Esophagus squamous epithelium (tissue), 5 donors: ENCODE measurements at places on chromosomes 7 and 10.

DNA sequence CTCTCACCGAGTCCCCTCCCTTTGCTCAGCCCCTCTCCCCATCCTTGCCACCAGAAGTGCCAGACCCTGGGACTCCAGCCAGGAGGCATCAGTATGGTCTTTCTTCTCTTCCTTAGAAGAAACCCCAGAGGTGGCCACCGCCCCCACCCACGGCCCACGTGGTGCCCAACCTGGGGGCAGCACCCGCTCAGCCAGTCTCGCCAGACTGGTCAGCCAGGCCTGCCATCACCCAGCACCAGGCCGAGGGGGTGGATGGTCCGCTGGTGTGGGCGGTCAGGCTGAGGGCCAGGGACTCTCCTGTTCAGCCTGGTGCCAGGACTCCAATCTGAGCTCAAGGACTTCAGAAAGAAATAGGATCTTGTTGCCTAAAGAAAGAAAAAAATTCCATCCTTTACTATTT lies 5.8 kb upstream of the CLDN4 start:
- DNase-seq: no peak

- DNase-seq: no peak
Observed at GRCh38 chr7:102828286-102828685, 79.5 kb downstream of the FAM185A start.

DNA sequence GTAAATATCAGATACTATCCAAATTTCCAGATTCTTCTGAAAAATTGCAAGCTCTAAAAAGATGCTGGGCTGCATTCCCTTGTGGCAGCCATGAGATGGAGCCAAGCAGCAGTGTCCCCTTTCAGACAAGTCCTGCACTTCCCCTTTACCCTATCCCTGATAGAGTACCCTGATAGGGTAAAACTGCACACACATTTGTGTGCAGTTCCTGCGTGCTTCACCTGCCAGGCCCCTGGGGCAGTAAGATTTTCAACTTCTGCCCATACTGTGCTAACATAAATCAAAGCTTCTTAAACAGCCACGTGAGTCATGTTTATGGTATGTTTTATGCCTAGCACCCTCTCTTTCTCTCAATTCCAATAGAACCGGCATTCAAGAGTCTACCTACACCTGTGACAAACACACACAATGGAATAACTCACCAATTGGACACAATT lies 52.2 kb downstream of the IFIT5 start:
- no peak for DNase-seq

DNA sequence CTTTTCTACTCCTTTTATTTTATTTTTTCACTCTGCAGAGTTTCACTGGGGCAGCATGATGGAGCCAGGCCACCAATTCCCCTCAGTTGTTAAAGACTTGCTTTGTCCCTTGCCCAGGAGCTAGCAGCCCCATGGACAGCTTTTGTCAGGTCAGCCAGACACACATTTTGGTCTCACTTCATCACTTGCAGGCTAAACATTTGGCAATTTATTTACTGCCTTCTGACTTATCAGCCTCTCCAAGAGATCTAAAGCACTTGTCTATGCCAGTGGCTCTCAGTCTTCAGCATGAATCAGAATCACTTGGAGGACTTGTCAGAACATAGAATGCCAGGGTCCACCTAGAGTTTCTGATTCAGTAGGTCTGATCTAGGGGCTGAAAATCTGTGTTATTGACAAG lies 66.4 kb upstream of the GDF10 start:
- no peak for DNase-seq

DNA sequence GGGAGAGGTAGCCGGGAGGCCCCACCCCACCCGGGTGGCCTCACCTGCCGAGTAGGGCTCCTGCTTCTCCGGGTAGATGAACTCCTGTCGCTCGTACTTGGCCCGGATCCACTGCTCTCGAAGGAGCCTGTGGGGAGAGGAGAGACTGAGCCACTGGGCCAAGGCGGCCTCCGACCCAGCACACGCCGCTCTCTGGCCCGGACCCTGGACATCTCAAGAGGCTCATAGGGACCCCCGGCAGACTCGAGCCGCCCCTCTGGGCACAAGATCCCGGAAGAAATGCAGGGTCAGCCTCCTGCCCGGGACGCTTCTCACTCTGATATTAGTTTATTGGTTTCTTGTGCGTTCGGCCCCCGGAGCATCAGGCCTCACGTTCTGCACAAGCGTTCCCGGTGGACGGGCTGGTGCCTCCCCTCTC lies 34.5 kb downstream of the ADAP1 start:
- DNase-seq: no peak

GRCh38 chr7:69204943-69205342 lies 393.3 kb upstream of the AUTS2 start:
- DNase-seq: no peak

DNA sequence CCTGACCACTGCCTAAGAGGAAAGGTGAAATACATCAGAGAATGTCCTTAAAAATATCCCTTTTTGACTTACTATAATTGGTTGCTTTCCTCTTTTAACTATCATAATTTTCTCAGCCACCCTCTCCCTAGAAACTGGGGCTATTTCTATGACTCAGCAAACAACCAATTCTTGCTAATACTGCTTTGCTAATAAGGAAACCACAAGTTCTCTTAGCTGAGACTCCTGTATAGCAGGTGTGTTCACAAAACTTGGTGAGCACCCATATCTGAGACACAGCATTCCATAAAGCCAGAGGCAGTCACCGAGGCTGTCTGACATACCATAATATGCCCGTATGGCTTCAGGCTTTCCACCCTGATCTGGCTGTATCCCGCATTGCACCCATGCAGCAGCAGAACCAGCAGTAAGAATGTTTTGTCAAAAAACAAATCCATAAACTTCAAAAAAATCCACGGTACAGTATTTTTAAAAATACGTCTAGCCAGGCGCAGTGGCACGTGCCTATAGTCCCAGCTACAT lies 191.7 kb upstream of the C7orf33 start:
- DNase-seq: no peak

DNA sequence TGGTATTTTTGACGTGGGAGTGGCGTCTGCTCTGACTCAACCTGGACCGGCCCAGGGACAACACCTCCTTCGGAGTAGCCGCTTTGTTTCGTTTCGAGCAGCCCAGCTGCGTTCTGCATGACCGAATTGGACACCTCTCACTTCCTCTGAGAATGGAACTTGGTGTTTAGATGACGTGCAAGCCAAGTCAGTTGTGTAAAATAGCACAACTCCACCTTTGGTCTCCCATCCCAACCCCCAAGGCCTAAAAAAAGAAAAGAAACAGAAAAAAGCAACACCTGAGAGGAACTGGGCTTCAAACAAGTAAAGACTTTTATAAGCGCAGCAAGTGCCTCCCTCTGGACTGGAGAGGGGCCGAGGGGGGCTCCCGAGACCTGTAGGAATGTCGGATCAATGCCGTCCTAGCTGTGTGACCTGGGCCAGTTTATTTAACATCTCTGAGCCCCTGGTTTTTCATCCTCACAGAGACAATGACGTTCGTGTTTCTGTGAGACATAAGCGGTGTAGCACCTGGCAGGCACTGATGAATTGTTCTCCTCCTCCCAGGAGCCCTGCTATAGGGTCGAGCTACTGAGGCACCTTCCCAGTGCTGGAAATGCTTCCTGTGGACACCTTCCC lies 52.0 kb upstream of the SMNDC1 start:
- DNase-seq: peak; percentile 23

DNA sequence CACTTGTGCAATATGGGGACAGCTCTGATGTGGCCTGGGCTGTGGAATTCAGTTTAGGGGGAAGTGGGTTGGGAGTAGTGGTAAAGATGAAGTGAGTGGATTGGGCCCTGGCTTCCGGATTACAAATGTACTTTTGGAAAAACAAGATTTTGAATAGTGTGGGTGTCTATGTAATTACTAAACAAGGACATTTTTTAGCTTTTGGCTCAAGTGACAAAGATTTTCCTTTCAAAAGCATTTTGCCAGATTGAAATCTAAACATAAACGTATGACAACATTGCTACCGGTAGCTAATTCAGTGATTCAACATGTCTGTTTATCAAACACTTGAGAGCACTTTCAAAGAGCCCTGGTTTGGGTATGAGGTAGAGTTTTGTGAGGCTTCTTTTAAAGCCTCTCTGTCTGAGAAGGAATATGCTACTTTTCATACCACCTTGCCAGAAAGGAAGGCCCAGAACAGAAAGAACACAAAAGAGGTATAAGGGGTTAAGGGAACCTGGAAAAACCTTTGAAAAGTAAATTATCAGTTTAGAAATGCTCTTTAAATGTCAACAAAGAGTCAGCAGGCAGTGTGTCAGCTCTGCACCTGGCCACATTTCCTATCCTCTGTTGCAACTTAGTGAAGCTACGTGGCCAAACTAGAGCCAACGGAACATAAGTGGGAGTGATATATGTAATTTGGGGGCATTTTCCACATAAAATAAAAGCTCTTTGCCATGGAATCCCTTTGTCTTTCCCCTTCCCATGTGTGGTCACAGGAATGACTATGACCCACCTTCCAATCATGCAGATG lies 516.1 kb downstream of the NRG3 start:
- no peak for DNase-seq

- no peak for DNase-seq
Observed at GRCh38 chr10:17247210-17247609, 19.2 kb downstream of the VIM start.

DNA sequence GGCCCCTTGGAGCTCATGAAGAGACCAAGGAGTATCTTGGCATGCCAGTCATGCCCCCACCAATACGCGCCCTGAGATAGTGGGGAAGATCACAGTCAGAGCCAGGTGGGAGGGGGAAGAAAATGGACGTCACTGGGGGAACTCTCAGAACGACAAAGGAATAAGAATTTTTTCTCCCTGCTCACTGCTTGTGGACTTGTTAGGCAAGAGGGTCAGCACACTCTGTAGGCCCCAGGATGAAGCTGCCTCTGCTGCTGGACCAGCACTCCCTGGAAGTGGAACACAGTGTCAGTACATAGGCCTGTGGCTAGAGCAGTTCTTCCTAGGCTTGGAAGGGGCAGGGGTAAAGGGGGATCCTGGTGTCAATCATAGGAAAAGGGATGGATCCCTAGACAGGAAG lies 46.5 kb downstream of the DRGX start:
- DNase-seq: no peak

GRCh38 chr10:127797339-127797738 lies 60.4 kb downstream of the FOXI2 start:
- no peak for DNase-seq

DNA sequence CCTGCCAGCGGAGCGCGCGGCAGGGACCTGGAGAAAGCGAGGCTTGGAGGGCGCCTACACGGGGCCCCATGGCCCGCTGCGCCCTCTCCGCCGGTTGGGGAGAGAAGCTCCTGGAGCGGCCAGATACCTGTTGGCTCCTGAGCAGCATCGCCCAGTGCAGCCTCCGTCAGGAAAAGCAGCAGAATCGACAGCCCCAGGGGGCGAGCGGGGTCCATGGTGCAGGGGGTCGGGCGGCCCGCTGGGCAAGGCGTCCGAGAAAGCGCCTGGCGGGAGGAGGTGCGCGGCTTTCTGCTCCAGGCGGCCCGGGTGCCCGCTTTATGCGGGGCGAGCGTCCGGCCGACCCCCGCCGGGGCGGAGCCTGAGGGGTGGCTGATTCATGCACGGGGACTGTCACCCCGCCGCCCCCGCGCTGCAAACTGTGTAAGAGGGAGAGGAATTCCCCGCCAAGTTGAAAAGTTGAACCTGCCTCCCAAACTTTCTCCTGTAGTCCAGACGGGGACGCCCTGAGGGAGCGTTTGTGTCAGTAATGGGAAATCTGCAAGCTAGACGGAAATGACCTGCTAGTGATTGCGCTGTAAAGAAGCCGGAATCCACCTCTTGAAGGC lies at the start of gene TFPI2:
TFPI2 (minus strand) TSS at position 290 of the 605 bp plus-strand sequence; CDS start at position 215, 75 bp downstream.
- no peak for DNase-seq

DNA sequence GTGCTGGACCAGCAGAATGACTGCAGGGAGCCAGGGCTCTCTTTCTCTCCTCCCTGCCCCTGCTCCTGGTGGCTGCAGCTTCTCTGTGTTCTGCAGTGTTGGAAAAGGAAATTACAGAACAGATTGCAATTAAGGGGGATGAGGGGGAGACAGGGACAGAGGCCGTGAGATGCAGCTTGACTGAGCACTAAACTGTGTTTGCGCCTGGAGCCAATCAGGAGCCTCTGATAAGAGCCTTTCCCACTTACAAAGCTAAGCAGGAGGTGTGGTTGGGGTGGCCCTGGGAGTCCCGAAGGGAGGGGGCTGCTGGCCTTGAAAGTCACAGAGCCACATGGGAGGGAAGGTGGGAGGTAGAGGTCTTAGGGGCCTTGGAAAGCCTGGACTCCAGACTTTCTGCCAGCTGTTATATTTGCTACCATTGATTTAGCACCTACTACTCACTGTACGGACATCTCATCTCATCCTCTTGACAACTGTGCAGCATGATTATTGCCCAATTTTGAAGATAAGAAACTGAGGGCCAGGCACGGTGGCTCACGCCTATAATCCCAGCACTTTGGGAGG lies 26.7 kb downstream of the TRIM8 start:
- DNase-seq: no peak

GRCh38 chr10:132687181-132687892 lies 98.6 kb downstream of the NKX6-2 start:
- DNase-seq: no peak

DNA sequence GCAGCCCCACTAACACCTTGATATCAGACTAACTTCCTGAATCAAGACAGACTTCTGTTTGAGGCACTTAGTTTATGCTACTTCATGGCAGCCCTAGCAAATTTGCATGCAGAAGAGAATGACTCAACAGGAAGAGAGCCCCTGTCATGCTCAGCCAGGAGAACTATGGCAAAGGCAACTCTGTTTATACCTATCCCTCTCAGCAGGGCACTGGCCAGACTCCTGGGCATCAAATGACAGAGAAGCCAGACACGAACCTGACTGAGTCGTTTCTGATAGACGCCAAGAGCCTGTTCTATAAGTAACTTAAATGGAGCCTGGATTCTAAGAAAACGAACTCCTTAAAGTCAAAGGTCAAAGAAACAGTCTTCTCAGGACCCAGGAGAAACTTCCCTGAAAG lies 50.9 kb upstream of the UNC5B start:
- no peak for DNase-seq

DNA sequence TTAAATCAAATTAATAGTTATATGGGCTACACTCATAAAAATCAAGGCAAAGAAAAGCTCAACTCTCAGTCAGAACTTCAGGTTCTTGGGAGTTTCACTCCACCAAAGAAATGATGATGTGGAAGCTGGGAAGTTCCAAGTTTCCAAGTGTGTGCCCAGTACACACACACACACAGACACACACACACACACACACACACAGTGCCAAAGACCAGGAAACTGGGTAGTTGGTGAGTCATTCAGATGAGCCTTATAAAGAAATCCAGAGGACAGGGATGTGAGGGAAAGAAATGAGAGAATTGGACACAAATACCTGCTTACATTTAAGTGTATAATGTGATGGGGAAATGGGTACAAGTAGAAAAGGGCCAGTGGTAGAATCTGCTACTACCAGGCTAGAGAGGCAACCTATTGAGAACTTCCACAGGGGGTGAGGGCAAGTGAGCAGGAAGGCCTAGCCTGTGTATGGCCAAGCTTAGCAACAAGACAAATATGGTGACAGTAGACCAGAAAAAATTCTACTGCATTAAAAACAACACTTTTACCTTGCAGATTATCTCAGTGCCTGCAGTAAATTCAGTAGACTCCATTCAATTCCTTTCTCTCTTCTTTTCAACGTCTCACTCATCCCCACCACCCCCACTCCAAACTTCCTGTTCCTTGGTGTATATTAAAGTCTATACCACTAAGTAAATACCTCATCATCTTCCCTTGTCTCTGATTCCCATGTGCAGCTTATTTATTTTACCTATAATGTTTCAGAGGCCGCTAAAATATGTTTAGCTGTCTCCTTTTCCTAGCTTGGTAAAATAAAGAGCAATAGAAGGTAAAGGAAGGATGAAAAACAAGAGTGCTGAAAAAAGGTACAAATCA lies 95.0 kb downstream of the CABCOCO1 start:
- DNase-seq: no peak
